ENCODE measurements at places on chromosomes 4 and X.

DNA sequence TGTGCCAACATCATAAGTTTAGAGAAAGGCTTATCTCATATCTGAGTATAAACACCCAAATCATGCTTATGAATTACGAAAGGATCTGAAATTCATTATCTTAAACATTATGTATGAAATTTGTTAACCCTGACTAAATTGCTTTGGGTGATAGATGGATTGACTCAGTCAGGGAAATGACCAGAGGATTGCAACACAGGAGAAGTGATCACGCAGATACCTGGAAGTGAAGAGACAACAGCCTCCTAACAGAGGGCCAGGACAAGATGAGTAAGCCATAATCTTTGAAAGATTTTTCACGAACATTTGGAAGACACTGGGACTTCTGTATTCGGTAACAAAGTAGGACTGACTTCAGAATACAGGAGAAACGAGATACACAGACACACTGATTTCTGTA lies 363.4 kb downstream of the DMD start:
- DNase-seq, result no peak

- no peak for DNase-seq
Observed at GRCh38 chrX:29229802-29230201, 642.6 kb downstream of the IL1RAPL1 start.

GRCh38 chr4:119233191-119233590 lies 20.7 kb downstream of the USP53 start:
- no peak for DNase-seq

- DNase-seq, result no peak
Observed at GRCh38 chr4:11259837-11260236, 168.9 kb downstream of the HS3ST1 start.

GRCh38 chrX:119292445-119292844 lies 56.4 kb downstream of the PGRMC1 start:
- DNase-seq, result no peak

DNA sequence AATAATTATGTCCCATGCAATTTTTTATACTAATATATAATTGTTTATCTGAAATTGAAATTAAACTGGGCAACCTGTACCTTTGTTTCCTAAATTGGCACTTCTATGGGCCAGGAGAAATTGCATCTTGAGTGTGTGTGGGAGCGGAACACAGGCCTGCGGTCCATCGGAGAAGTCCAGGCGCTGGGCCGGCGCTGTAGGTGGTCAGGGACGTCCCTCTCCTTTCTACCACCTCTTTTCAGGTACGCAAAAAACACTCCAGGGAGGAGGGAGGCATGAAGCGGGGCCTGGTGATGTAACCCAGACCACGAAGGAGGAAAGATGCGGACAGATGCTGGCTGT lies 717 bp downstream of the MGAT4D start:
- no peak for DNase-seq

- DNase-seq, result no peak
Observed at GRCh38 chr4:72679666-72680065, 110.6 kb upstream of the ADAMTS3 start.

DNA sequence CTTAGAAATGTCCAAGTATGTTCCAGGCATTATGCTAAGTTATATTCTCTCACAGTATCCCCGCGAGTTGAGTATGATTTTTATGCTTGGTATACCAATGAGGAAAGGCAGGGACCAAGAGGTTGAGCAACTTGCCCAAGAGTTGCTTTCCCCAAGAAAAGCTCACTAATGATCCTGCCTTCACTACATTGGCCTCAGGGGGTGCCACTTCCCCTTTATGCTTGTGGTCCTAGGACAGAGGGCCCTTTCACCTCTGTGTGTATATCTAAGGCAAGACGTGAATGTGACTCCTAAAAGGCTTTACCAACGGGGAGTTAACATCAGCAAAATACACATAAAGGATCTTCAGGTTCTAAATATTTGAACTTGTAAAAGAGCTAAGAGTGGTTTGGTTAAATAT lies 164.4 kb upstream of the CPEB2 start:
- DNase-seq, result peak; percentile 7

- no peak for DNase-seq
Observed at GRCh38 chr4:78596111-78596742, 44.7 kb downstream of the ANXA3 start.

All from CD4-positive, CD25-positive, alpha-beta regulatory T cell (primary cell).